ENCODE measurements at places on chromosomes 12 and 14.

GRCh38 chr12:126869644-126870043 lies 1397.3 kb upstream of the TMEM132C start:
- no peak for DNase-seq

DNA sequence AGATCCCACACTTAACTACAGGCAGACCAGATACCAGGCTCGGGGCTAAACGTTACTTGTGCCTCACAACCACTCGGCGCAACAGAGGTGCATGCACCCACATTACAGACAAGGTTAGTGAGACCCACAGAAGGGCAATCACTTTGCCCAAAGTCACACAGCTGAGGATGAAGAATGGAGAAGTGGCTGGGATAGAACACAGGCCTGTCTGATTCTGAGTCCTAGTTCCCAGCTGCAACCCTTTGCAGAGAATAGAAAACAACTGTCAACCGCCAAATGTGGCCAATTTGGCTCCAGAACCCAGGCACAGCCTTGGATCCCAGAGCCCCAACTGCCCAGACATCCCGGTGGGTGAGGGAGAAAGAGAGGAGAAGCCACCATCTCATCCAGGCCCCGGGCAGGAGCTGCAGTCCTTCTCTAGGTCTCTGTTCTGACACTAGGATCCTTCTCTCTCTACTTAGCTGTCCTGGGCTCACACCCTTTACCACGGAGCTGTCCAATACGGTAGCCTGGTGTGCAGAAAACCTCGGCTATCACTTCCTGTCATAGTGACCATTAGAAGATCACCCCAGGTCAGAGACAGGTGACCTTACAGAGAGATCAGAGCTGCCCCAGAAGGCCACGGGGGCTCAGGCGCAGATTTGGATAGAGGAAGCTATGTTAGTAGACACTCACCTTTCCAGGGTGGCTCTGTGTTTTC lies 59.1 kb downstream of the FAM222A start:
- DNase-seq, result no peak

GRCh38 chr12:82527165-82527780 lies 159.4 kb upstream of the TMTC2 start:
- peak; percentile 62 for DNase-seq

GRCh38 chr12:46942579-46942978 lies 116.8 kb upstream of the SLC38A4 start:
- DNase-seq, result peak; percentile 5

GRCh38 chr12:71426300-71427047 lies 13.1 kb upstream of the LGR5 start:
- no peak for DNase-seq

- no peak for DNase-seq
These were observed 17.2 kb downstream of the PACS2 start for GRCh38 chr14:105331575-105332349.
